ENCODE measurements at places on chromosomes 6 and 20.

DNA sequence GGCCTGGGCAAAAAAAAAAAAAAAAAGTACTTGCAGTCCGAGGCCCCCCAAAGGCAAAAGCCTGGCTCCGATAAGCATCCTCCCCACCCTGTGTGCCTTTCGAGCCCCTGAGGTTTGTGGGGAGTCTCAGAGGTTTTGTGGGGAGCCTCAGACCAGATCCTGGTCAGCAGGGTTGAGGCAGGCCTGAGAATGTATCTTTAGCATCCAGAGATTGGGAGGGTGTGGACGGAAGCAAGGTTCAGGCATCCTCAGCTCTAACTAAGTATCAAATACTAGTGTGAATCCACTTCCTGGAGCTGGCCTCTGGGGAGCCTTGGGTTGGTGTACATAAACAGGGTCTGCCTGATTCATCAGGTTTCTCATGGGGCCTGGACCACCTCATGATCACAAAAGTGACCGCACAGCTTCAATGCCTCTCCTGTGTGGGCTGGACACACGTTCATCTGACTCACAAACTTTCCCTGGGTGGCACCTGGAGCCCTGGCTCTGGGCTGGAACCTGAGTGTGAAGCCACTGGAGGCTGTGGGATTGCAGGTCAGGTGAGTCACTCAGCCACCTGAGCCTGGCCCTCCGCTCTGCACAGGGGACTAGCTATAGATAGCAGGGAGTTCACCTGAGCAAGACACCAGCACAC, 24.4 kb downstream of the PCMTD2 start:
- no peak for DNase-seq

- DNase-seq = no peak
These were observed 69.7 kb downstream of the PDE7B start for GRCh38 chr6:135921188-135921587.

DNA sequence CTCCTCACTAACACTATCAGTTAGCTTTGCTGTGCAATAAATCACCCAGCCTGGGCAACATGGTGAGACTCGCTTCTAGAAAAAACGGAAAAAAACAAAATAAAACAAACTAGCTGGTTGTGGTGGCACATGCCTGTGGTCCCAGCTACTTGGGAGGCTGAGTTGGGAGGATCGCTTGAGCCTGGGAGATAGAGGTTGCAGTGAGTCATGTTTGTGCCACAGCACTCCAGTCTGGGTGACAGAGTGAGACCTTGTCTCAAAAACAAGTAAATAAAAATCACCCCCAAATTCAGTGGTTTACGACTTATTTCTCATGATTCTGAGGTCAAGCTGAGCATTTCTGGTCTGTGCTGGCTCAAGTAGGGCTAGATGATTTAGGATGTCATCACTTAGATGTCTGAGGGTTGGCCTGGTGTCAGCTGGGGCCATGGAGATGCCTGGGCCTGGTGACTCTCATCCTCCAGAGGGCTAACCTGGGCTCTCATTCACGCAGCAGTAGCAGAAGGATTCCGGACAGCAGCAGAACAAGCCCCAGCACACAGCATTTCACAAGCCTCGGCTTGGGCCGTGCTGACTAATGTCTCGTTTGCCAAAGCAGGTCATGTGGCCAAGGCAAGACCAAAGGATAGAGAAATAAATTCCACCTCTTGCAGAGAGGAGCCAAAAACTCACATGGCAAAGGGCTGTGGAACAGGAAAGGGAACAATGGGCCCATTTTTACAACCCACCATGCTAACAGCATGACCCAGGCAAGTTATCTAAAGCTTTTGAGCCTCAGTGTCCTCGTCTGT, 32.5 kb downstream of the MGME1 start:
- peak; percentile 22 for DNase-seq

GRCh38 chr20:3133155-3133554, 26.5 kb downstream of the FASTKD5 start:
- DNase-seq = no peak

DNA sequence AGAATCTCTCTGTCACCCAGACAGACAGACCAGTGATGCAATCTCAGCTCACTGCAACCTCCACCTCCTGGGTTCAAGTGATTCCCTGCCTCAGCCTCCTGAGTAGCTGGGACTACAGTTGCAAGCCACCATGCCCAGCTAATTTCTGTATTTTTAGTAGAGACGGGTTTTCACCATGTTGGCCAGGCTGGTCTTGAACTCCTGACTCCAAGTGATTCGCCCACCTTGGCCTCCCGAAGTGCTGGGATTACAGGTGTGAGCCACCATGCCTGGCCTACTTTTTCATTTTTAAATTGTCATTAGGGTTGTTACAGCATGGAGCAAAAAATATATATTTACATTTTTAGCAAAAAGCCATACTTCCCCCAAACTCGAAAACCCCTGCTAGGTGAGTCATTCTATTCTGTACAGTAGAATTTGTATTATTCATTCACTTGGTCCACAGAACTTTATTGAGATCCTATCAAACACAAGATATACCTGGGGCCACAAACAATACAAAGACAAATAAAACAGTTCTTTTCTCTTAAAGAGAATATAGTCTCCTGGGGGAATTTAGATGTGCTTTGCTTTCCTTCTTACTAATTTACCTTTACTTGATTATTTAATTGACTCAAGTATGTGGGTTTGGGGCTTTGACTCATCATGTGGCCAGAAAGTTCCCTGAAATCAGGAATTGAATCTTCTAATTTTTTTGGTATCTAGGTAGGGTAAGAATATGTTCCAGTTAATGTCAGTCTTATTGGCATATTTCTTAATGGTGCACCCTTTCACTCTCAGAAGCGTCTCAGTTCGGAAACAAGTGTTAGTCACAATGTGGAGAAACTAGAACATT, 16.6 kb upstream of the CCND3 start:
- DNase-seq = no peak

- DNase-seq = no peak
These were observed 190.8 kb downstream of the TBC1D32 start for GRCh38 chr6:121143476-121143875.

DNA sequence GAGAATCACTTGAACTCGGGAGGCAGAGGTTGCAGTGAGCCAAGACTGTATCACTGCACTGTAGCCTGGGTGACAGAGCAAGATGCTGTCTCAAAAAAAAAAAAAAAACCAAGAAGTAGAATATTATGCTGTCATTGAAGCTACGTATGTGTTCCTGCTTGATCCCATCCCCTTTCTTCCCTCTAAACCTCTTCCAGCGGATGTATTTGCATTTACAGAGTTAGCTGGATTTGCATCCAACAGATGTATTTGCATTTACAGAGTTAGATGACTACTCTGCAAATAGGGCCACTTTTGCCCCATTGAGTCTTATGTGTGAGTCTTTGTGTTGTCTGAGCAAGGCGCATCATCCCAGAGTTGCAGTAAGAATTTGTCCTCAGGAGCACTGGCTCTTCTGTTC, 24.9 kb upstream of the IPCEF1 start:
- no peak for DNase-seq

GRCh38 chr20:25325997-25326396, 64.6 kb downstream of the ABHD12 start:
- no peak for DNase-seq

- no peak for DNase-seq
These were observed 4.9 kb downstream of the GTPBP2 start for GRCh38 chr6:43623880-43624785.

DNA sequence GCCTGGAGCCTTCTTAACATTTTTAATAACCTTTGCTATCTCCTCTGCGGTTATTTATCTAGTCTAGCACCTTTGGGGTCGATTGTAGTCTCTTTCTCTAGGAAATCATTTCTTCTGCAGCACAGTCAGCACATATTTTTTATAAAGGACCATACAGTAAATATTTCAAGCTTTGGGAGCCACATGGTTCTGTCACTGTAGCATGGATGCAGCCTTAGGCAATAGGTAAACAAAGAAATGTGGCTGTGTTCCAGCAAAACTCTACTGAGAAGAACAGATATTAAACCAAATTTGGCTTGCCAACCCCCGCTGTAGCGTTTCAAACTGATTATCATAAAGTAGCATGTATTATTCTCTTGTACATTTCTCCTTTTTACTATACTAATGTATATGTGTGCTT, 95.7 kb downstream of the SLC23A2 start:
- DNase-seq = no peak

DNA sequence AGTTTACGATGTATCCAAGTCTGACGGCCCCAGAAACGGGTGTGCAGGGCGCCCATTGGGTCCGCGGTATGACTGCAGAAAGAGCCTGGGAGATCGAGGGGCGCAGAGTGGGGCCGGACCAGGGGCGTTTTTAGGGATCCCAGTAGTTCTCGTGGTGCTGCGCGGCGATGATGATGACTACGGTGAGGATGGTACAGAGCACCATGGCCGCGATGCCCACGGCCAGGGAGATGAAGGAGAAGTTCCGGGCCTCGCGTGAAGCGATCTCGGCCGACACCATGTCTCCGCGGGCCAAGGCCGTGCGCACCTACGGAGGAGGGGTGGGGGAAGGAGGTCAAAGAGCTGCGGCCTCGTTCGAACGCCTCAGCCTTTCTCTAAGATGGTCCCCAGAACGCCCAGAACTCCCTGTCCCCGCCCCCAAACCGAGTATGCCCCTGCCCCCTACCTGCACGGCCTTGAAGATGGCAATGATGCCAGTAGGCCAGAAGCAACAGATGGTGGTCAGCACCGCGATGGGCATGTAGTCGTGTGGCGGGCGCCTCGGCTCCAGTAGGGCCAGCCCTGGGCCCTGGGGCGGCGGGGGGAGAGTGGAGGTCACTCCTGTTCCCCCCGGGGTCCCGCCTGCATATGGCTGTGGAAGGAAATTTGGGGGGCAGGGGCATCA, 2.5 kb downstream of the PRRT1 start:
- no peak for DNase-seq

DNA sequence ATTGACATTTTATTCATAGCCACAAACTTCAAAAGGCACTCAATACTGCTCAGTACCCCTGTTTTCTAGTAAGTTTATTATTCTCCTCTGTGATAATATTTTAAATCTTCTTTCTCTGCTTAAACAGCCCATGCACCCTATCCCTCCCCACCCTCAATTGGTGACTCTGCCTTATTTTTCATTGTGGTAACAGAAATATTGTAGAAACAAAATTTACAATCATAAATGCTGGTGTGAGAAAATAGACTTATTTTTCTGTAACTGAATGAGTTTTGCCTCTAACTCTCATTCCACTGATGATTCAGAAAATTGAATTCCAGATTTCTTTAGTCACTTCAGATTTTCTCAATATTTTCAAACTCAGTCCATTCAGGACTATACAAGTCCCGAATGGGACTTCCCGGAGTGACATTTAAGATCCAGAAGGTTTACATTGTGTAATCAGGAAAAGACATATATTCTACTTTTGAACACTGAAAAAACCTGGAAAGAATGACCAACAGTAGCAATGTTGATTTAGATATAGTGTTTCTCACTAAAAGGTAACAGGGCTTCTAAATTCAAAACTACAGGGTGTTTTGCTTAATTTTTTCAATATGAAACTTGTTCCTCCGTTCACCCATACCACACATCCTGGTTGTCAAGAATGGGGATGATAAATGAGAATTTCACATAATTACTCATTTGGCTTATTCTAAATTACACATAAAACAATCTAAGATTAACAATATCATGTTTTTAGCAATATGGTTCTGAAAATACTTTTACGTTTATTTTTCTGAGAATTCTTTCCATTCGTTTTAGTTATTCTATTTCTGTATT, 34.8 kb upstream of the UST start:
- DNase-seq = no peak

DNA sequence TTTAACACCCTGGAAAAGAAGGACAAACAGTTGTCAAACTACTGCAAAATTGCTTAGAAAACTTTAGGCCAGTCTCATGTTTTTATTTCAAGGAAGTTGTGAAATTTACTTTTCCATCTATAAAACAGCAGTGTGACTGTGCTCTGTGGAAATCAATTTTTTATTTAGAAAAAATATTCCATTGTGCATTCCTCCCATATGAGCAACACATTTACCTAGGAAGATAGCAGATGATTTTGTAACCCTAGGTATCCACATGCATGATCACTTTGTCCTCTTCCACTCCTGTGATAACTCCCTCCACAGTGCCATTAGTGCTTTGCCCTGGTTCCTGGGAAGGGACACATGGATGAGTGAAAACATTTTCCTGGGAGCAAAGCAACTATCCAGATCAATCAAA, 70.0 kb upstream of the SHLD1 start:
- DNase-seq = no peak

DNA sequence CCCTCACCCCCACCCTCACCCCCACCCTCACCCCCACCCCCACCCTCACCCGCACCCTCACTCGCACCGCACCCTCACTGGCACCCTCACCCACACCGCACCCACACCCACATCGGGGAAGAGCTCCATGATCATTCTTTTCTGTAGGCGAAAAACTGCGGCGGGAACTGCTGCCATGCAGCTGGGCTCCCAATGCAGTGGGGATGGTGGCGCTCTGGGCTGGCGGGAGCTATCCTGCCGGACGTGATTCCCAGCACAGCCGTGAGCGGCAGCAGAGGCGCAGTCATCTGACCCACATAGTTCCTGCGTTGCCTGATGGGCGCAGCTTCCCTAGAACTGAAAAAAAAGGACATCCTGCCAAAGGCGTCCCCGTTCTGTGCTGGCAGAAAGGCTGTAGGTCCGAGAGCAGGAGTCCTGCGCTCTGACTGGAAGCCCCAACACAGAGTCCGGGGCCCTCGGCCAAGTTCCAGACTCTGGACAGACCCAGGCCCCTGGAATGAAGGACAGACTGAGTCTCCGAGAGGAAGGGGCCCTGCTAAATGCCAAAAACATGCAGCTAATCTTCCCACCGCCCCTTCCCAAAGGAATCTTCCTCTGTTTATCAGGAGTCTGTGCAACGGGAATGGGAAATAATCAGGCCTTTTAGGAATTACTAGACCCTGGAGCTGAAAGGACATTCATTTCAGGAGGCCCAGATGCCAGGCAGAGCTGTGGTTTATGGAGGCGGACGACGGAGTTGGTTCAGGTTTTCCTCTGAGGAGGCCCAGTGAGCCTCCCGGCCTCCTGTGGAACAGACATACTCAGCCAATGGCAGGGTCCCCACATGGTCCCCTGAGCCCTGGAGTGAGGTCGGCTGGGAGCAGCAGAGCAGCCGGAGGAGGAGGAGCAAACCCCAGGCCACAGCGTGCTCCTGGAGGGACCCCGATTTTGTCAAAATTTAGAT, 14.1 kb upstream of the TCFL5 start:
- DNase-seq = peak; percentile 18

DNA sequence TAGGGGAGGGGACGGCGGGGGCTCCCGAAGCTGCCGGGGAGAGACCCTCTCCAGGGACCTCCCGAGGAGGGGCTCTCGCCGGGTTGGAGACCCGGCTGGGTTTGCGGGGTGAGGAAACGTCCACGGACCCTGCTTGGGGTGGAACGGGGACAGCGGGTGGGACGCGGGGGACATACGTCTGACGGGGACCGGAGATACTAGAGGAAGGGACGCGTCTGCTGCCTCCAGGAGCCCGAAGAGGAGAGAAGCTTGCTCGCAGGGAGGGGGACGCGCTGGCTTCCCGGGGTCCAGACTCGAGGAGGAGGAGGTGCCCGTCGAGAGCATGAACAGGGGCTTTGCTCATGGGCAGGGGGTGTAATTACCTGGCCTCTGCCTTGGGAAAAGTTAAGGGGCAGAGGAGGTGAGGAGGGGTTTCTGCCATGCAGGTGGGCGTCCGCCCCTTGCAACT, 593 bp downstream of the DNMT3B start:
- DNase-seq = no peak

- no peak for DNase-seq
These were observed 93.2 kb downstream of the CLVS2 start for GRCh38 chr6:123089226-123089625.

GRCh38 chr6:55888917-55889316, 13.5 kb upstream of the BMP5 start:
- DNase-seq = no peak

All from anterior cingulate cortex (tissue), 58 donors.